Activated CD8-positive, alpha-beta memory T cell treated with anti-CD3 and anti-CD28 coated beads, Interleukin-2, amount 50 U/mL, for 4 hours (primary cell): ENCODE measurements at places on chromosomes 6 and 20.

DNA sequence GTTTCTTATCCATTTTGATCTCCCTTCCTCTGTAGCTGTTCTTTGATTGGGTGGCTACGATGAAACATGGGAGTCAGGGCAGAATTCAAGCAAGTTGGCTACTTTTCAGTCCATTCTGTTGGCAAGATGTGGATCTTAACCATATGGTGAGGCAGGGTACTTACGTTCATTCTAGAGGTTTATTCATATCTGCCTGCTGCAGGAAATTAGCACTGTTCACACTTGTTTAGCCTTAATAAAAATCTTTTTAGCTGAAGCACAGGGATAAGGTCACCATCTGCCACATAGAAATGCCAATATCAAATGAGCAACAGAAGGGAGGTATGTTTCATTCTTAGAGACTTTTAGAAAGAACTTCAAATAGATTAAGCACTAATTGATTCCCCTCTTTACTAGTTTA is 83.9 kb downstream of the GRIK2 start:
- no peak for DNase-seq

- no peak for DNase-seq
These were observed 881 bp upstream of the AIG1 start for GRCh38 chr6:143059663-143060353.

DNA sequence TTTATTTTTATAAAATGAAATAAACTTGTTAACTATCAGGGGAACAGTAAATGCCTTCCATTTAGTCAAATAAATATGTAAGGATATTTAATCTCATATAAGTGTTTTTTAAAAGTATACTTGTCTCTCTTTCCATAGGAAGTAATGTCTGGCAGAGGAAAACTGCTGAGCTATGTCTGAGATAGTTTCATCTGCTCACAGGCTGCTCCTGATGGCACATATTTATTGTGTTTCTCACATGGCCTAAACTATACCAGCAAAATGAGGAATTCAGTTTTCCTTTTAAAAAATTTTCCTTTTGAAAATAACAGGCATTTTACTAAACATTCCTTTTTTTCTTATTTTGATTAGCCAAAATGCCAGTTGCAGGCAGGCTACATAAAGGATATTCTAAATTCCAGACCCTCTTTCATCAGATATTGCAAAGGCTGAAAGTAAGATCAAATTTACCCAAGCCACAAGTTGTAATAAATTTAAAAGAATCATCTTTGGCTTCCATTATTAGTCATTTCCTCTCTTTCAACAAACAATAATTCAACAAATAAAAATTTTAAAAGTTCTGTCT is 60.1 kb upstream of the RNF146 start:
- no peak for DNase-seq

DNA sequence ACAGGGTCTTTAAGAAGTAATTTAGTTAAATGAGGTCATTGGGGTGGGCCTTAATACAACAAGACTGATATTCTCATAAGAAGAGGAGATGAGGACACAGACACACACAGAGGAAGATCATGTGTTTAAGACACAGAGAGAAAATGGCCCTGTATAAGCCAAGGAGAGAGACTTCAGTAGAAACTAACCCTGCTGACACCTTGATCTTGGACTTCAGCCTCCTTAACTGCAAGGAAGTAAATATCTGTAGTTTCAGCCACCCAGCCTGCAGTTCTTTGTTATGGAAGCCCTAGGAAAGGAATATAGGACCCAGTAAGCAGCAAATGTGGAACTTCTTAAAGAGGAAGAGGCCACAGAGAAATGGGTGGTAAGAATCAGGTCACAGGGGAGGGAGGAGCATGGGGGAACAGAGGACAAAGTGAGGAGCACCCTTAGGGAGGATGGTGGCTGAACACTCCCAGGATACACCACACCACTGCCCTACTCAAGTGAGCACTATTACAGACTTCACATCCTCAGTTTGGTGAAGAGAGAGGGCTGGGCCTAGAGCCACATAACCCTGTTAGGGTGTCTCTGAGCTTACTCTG is 762 bp downstream of the SIRPB1 start:
- no peak for DNase-seq

DNA sequence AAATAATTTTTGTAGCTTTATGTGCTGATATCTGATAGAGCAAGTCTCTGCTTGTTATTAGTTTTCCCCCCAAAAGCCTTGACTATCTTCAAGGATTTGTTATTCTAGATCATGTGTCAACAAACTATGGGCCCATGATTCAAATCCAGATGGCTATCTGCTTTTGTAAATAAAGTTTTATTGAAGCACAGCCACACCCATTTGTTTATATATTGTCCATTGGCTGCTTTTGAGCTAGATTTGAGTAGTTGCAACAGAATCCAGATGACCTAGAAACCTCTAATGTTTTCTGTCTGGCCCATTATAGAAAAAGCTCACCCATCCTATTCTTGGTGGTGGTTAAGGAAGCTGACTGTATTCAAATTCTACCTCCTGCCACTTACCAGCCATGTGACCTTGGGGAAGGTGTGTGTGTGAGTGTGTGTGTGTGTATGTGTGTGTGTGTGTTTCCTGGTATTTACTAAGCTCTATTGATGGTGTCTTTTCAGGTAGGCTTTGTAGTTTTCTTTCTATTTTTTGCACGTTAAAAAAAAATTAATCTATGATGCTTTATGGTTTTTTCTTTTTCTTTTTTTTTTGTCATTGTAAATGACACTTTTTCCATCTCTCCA is 1.3 kb upstream of the GTSF1L start:
- DNase-seq, result no peak

DNA sequence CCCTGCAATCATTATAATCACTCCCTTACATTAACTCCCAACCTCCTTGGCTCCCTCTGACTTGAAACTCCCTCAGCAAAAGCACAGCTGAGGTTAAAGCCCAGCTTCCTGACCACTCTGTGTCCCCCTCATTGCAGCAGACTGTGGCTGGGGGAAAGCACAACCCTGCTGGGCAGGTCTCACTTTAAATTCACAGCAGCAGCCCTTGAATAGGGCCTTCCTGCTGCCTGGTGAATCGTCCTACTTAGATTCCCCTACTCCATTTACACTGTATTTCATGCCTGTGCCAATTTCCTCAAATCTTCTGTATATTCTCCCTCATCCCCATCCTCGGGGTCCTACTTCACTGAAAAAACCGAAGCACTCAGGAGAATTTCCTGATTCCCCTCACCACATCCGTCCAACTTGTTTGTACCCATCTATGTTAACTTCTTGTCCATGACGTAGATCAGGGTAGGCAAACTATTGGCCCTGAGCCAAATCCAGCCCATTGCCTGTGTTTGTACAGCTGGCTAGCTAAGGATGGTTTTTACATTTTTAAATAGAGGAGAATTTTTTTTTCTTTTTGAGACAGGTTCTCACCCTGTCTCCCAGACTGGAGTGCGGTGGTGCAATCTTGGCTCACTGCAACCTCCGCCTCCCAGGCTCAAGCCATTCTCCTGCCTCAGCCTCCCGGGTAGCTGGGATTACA is 31.5 kb upstream of the GCM1 start:
- DNase-seq, result peak; percentile 16

- no peak for DNase-seq
These were observed 15.7 kb downstream of the CASS4 start for GRCh38 chr20:56427797-56428196.

GRCh38 chr6:159456349-159456748 is 236.7 kb downstream of the SOD2 start:
- DNase-seq, result no peak

DNA sequence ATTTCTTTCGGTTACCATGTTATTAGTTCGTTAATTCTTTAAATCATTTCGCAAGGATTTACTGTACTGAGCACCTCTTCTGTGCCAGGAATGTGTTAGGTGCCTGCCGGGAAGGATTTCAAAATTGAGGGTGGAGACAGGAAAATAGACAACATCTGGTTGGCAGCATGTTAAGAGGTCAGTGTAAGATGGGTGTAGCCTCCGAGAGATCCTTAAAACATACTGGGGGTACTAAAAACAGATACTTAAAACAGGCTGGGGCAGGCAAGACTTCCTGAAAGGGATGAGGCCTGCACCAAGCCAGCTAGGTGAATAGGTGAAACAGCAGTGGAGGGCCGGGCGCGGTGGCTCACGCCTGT is 178.0 kb upstream of the SGK1 start:
- DNase-seq, result no peak

DNA sequence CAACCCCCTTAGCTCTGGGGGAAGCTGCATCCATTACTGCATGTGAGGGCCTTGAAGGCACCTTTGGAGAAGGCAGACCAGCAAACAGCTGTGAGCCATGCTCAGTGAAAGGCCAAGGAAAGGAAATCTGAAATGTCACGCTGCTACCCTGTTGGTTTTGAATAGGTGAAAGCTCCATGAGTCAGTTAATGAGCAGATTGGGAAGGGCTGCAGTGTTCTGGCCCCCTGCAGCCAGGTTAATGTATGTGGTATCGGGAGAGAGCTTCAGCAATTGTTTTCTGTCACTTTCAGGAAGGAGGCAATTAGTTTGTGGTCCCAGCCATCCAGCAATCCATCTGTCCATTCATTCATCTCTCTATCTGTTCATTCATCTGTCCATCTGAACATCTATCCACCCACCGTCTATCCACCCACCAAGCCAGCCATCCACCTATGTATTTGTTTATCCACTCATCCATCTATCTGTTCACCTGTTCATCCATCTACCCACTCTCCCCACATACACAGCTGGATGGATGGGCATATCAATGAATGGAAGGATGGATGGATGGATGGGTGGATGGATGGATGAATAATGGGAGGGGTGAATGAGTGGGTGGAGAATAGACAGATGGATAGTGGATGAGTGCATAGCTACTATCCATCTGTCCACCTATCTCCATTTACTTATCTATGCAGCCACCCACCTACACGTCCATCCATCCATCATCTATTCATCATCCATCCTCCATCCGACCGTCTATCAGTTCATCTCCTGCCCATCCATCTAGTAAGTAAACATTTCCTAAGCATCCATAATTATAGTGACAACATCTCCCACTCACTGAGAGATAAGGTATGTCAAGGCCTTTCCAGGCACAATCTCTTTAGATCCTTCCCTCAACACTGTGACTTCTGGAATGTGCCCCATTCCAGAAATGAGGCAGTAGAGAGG is 16.0 kb downstream of the PCK1 start:
- DNase-seq, result no peak

GRCh38 chr20:14470231-14470899 is 133.0 kb upstream of the FLRT3 start:
- no peak for DNase-seq

DNA sequence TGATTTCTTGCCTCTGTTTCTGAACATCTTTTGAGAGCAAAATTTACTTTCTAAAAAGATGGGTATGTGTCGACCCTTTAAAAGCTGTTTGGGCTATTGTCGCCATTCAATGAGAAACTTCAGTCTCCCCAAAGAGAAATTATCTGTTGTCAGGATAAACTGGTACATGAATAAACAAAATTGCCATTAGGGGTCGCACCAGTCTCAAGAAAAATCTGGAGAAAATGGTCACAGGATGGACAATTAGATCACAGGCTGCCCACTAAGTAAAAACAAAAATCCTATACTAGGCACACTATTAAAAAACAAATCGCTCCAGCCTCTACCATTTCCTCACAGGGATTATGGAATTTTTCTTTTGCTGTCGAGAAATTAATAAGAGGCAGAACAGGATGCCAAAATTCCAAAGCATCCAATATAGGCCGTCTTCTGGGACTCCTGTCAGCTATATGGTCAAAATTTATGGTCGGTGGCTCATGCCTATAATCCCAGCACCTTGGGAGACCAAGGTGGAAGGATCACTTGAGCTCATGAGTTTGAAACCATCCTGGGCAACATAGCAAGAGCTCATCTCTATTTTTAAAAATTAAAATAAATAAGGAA is 5.5 kb upstream of the HLA-E start:
- DNase-seq, result no peak

DNA sequence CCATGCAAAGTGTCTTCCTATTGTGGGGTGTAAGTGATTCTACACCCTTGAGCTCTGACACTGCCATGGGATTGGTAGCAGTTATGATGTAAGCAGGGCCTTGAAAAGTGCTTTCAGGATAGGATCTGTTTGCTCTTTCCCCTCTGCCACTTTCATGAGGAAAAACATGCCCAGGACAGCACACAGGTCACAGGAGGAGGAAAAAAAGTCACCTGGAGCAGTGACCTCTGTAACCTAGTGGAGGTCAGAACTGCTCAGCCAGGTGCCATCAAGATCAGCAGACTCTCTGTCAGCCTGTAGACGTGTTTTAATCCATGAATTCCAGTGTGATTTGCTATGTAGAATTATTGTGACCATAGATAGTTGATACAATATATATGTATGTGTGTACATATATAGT is 92.7 kb upstream of the BMP2 start:
- DNase-seq, result no peak
